Activated CD4-positive, alpha-beta T cell treated with anti-CD3 and anti-CD28 coated beads for 36 hours (primary cell): ENCODE measurements at places on chromosomes 12 and 14.

DNA sequence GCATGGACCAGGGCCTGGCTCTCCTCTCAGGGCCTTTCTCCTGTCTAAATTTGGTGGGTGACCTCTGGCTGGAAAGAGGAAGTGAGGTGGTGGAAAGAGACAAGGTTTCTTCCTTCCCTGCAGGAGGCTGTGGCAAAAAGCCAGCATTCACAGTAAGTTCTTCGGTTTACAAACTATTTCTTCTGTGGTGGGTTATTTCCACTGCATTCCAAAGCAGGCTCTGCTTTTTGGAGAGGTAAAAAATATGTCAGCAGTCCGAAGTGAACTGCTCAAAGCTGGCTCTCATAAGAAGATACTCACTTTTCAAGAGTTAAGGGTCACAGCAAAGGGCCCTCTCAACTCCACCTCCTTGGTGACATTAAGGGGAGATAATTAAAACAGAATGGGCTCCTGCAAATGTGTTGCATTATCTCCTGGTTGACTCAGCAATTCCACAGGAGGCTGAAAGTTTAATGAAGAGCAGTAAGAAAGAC, 48.9 kb upstream of the POC1B start:
- DNase-seq = no peak

DNA sequence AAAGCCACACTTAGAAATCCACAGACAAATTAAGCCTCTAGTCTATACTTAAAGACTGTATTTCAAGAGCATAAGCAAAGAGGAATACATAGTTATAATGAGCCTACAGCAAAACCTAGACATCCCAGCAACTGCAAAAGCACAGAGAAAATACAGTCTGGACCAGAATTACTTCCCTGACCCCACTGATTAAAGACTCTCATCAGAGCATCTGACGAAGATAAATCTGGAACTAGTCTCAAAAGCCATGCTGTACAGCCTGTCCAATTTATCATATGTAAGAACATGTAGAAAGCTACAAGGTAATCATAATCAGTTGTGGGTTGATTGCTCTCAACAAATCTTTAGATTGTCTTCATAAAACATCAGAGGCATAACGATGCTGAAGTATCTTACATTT, 285.1 kb upstream of the CAND1 start:
- DNase-seq = no peak

GRCh38 chr12:49730568-49731101, 10.7 kb upstream of the TMBIM6 start:
- DNase-seq = no peak

DNA sequence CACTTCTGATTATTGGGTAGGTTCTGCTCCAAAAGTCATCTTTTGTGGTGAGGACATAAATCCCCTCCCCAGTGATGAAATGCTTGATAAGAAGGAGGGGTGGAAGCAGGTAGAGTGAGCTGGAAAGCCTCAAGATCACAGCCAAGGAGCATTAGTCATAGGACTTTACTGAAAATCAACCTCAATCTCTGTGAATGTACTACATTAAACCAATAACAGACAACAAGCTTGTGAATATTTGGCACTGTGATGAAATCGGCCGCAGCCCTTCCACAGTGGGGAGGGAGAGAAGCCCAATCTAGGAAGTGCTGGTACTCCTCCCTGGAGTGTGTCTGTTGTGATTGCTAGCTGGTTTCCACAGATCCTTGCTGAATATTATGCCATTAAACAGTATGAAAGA, 41.2 kb upstream of the PTCSC3 start:
- no peak for DNase-seq

- DNase-seq = no peak
Observed at GRCh38 chr12:50232771-50233209, 50.5 kb downstream of the LIMA1 start.

- no peak for DNase-seq
Observed at GRCh38 chr12:8987685-8988084, 1.7 kb upstream of the KLRG1 start.

- DNase-seq = no peak
Observed at GRCh38 chr14:100765991-100766390, 39.3 kb downstream of the DLK1 start.

- no peak for DNase-seq
Observed at GRCh38 chr14:69495341-69495921, 10.9 kb downstream of the PLEKHD1 start.

DNA sequence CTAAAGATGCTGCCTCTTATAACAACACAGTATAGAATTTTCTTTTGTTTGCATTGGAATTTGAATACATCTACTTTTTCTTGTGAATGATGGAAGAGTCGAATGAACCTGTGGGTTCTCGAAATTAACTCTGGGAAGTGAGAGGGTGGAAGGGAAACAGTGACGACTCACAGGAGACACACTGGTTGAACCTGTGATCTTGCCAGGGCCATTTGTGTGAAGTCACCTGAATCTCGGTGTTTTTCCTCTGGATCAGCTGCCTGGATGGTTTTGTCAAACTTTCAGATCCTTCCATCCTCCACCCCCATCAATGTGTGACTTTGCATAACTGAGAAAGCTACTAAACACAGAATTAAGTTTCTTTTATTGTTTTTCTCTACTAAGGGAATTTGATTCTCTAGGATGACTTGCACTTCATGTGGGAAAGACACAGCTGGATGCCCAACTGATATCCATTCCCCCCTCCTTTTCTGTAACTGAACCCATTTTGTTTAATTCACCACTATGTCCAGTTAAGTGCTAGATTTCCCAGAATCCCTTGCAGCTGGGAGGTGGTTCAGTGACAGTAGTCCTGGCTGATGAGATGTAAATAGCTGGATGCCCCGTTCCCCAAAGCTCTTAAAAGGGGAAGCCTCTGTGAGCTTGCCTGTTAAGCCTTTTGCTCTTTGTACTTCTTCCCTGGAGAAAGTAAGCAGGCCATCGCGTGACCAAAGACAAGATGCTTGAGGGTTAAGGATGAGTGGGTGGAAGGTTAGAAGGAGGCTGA, 6.3 kb downstream of the PPFIBP1 start:
- no peak for DNase-seq
